Right ventricle myocardium inferior (tissue), 1 donor: ENCODE measurements at places on chromosomes 12 and 14. TPM values are rescaled to one million over a fixed set of nuclear protein-coding genes. Genes with fewer than 3 reads are reported as not detected.

FAM90A1 gene
- 0.46 TPM for total RNA-seq

NOS1 gene
- 0.11 TPM for total RNA-seq

NPFF gene
- total RNA-seq, result not detected

RHNO1 gene
- total RNA-seq, result 4.3 TPM

TAS2R20 gene
- total RNA-seq, result 0.46 TPM

TAS2R19 gene
- total RNA-seq, result 0.49 TPM

MAP3K9 gene
- 1.7 TPM for total RNA-seq

DUSP16 gene
- total RNA-seq, result 11.6 TPM

SYNDIG1L gene
- not detected for total RNA-seq

TROAP gene
- 0.97 TPM for total RNA-seq

PHLDA1 gene
- total RNA-seq, result 4.0 TPM

FOXG1 gene
- total RNA-seq, result not detected

KCNK13 gene
- 6.7 TPM for total RNA-seq

SIX1 gene
- total RNA-seq, result not detected

DDX55 gene
- 4.9 TPM for total RNA-seq

RNASE7 gene
- total RNA-seq, result not detected

TDRD9 gene
- total RNA-seq, result 2.5 TPM

PPP1R12A gene
- 43.9 TPM for total RNA-seq

CLEC1B gene
- not detected for total RNA-seq

PPP1R1A gene
- 239 TPM for total RNA-seq

LBHD2 gene
- not detected for total RNA-seq

SPRYD3 gene
- 41.0 TPM for total RNA-seq

HOXC9 gene
- not detected for total RNA-seq
